ENCODE measurements at places on chromosomes 11 and 22. TPM values are rescaled to one million over a fixed set of nuclear protein-coding genes. Genes with fewer than 3 reads are reported as not detected.

Gene SLC15A3
- polyA plus RNA-seq = 18.4 TPM

Gene PNPLA5
- 0.04 TPM for polyA plus RNA-seq

Gene PATE4
- not detected for polyA plus RNA-seq

Gene OR4A16
- polyA plus RNA-seq = not detected

Gene GDPD4
- polyA plus RNA-seq = 1.4 TPM

DNA sequence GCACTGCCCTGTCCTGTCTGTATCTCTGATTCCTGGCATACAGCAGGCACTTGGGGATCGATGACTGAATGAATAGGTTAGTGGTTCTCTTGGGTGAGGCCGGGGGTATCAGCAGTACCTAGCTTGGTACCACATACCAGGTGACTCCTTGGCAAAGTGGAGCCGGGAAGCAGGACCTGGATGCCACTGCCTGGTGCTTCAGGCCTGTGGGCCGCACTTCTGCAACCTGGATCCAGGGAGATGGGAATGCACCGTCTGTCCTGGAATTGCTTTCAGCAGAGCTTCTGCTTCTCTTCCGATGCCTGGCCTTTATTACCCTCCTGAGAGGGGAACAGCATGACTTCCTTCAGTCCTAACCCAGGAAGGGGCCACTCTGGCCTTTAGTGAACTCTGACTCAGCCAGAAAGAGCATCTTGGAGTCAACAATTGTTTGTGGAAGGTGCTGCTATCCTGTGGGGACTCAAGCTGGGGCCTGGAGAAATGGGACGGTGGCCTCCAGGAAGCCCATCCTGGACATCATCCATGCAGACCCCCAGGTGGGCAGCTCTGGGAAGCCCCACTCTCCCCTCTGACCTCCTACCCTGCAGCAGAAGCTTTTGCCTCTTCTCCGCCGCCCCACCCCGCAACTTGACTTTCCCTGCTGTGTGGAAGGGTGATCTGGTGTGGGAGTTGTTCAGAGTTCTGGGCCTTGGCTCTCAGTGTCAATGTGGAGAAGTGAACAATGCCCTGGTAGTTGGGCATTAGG lies 5.1 kb downstream of the CD82 start:
- no peak for DNase-seq

- no peak for DNase-seq
Observed at GRCh38 chr11:3843326-3843725, 2.6 kb upstream of the RHOG start.

DNA sequence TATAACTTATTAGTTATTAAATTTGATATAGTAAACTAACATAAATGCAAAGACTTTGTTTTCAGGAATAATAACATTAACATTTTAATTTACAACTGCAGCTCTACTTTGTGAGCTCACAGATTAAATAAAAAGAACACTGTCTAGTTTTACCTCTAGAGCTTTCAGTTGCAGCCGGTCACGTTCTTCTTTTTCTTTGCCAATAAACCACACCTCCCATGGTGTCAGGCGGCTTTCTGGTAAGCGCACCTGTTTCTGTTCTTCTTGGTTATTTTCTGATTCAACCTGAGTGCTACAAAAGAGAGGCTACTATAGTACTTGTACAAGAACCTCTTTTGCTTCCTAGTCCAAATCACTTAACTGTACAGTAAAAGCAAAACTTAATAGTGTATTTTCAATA lies 5.8 kb downstream of the CCDC34 start:
- DNase-seq = no peak

DNA sequence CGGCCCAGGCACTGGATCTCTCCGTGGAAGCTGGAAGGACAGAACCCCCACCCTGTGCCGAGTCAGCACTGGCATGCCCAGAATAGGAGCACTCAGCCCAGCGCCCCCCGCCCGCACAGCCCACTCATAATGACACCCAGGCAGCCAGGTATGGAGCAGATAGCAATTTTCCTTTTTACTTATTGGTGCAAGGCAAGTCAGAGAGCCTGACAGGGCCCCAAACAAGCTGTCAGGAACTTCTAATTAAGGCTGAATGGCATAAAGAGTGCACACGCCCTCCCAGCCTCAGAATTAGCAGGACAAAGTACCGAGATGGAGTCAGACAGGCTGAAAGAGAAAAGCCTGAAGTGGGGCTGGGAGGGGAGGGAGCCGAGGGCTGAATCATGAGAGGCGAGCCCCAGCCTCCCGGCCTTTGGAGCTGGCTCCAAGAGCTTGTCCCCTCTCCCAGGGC lies 76.9 kb downstream of the DSCAML1 start:
- DNase-seq = no peak

DNA sequence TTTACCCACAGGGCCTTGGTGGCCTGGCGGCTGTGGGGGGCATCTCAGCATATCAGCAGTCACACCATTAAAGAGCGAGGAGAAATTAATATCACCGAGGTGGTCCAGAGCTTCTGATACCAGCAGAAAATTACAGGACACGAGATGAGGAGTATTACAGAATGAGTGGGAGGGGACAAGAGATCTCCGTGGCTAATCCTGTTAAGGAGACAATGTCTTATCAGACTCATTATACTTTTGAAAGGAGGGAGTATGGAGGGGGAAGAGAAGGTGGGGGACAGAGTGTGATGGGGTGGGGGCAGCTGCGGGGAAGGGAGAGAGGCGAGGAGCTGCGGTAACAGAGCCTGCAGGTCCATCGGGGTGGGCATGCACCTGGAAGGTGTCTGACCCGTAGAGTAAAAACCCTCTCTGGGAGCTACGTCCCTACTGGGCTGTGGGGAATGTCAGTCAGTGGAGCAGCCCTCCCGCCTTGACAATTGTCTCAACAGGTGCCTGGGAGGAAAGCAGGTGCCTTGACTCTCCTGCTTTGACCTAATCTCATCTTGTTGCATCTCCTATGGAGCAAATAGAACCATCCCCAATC lies 224.2 kb downstream of the CEP164 start:
- DNase-seq = no peak

DNA sequence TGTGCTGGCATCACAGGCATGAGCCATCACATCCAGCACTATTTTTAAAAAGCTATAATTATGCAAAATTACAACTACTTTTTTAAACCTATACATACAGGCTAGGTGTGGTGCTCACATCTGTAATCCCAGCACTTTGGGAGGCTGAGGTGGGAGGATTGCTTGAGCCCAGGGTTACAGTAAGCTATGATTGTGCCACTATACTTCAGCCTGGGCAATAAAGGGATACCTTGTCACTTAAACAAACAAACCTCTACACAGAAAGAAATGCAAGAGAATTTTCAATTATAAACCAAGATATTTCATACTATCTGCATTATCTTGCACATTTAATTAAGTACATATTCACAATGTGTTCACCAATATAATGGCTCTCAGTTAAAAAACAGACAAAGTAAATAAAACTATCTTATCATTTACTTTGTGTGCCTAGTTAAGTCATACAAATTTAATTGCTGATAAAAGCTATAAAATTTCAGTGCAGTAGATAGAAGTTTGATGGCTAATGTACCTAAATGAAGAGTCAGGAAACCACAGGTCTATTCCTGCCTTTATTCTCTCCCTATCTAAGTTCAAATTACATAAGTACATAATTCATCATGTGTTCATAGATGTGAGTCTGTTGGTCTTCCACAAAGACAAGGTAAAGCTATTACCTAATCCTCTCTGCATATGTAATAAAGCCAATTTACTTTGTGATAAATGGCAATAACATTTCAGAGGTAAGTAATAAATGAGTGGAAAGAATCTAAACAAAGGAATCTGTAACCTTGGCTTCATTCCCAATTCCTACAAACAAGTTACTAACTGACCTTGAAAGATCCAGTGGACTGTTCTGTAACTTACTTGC lies 9.0 kb upstream of the RDX start:
- DNase-seq = no peak

GRCh38 chr22:50705219-50705691 lies 32.6 kb downstream of the SHANK3 start:
- peak; percentile 93 for DNase-seq

- no peak for DNase-seq
Observed at GRCh38 chr11:120739780-120740179, 228.2 kb downstream of the GRIK4 start.

GRCh38 chr11:74710281-74710938 lies 20.8 kb downstream of the CHRDL2 start:
- no peak for DNase-seq

DNA sequence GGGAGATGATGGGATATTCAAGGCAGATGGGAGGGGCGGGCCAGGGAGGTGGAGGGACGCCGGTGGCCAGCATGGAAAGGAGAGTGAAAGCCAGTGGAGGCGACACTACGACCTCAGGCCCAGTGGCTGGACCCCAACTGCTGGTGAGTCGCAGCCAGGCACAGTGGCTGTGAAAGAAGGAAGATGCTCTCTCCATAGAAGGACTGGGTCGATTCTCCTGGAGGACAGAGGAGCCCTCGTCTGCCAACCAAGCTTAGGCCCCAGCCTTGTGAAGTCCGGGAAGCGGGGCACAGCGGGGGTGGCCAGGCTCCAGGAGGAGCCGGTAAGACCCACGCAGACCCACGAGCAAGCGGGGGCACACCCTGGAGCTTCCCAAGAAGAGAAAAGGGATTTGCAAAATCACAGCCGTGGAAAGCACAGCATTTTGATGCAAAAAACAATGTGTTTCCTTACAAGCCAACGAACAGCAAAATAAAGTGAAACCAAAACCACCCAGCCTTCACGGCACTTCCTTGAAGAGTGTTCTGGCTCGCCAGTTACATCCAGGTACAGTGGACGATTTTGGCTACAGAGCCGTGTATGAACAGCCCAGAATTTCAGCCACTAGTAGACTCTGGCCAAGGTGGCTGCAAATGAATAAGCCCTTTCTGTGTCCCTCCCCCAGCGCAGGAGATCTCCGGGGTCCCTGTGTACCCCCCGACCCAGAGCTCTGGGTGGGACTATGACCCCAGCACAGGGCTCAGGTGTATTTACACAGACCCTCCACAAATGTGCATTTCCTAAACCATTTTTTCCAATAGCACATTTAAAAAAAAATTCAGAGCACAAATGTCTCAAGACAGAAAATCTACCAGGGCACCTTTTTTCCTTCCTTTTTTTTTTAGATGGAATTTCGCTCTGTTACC lies 96.9 kb downstream of the TRMU start:
- no peak for DNase-seq

GRCh38 chr22:32848226-32848625 lies 46.7 kb downstream of the TIMP3 start:
- no peak for DNase-seq

DNA sequence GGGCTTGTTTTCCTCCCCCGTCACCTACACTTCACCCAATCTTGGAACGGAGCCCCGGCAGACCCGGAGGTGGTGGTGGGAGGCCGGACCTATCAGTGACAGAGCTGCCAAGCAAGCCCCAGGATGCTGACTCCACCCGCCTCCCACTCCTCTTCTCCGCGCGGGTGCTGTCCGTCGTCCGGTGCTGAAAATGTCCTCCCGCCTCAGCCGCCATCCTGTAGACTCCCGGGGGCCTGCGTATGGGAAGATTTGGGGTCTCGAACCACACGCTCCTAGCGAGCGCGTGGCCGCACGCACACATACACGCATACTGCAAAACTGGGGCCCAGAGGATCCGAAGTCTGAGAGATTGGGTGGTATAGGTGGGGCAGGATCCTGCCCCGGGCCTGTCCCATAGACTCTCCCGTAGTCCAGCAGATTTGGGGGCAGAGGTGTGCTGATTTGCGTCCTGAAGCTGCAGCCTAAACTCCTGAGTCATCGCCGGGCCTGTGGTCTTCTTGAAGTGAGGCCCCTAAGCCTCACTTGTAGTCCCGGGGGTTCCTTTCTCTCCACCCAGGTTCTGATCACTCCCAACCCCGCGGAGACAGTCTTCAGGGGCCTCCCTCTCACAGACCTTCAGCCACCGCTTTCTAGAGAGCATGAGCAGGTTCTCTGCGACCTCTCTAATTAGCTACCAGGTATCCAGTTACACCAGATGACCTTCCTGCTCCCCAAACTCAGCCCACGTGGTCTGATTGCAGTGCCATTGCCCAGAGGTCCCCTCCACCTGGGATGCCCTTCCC lies 796 bp upstream of the YIF1A start:
- peak; percentile 87 for DNase-seq

DNA sequence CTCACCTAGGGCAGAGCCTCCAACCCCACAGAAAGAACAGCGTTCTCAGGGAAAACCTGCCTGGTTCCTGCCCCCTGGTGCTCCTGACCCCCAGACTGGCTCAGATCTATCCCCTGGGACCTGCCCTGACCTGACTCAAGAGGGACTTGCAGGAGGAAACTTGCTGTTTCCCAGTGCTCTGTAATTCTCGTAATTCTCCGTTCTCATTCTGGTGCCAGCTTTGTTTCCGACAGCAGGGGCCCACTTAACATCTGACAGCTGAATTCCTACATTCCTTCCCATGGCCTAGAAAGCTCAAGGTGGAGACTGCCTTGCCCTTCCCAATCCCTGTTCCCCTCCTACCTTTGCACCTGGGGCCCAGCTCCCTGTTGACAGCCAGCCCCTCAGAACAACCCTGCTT lies 12.5 kb upstream of the CSF2RB start:
- DNase-seq = no peak

- DNase-seq = no peak
Observed at GRCh38 chr22:47460861-47461260, 698.4 kb downstream of the TBC1D22A start.

- DNase-seq = no peak
Observed at GRCh38 chr22:49770547-49771265, 57.0 kb downstream of the BRD1 start.
